ENCODE measurements at places on chromosomes 1 and 21.
A peak's percentile ranks its signal among the peaks of the same experiment; 100 is the strongest.

GRCh38 chr1:114340892-114341291, 170.1 kb downstream of the TRIM33 start:
- DNase-seq = no peak

DNA sequence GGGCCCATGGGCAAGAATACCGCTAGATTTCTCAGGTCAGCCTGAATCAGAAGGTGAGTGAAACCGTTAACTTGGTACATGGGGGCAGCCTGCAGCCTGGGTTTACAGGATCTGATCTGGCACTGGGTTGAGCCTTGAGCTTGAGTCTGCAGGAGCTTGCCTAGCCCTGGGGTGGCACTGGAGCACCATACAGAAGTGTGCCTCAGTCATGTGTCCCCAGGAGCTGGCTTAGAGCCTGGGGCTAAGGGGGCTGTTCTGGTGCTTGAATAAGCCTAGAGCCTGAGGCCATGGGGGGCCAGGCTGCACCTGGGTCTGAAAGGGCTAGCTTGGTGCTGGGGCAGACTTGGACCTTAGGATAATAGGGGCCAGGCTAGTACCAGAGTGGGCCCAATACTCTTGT, 457.2 kb upstream of the PBX1 start:
- no peak for DNase-seq

DNA sequence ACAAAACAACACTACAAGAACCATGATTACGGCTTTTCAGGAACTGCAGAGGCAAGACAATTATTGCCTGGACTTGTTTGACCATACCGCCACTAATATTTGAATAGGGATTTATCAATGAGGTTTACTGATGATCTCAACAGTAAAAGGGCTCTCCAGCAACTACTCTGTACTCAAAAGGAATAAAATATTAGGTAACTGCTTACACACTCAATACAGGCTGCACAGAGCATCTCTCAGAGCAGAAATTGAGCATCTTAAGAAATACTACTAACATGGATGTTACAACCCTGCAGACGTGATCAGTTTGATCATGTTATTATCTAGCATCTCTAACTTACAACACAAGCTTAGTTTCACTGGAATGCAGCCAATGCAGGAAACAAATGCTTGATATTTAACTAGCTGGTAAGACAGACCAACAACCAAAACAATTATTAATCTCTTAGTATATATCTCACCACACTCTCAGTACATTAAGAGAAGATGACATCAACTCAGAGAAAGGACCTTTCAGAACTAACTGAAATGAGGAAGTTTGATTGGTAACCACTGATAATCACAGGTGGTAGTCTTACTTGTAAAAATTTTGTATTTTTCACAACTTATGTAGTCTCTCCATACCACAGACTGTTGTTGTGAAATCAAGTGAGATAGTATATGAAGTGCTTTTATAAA, 52.2 kb downstream of the PUM1 start:
- no peak for DNase-seq

DNA sequence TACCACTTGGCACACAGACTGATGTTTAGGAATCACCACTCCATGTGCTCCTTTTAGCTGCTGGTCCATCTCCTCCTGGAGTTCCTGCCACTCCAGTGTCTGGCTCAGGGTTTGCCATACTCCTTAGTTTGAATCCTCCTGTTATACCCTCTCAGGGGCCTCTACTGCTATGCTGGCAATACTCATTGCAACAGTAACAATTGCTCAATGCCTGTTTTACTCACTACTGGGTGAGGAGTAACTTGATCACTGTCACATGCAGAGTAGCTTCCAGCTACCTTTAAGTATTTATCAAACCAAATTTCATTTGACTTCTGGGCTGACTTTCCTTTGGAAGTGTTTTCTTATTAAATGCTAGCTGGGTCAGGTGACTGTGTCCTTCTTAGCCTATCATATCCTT, 107.2 kb upstream of the WLS start:
- no peak for DNase-seq

DNA sequence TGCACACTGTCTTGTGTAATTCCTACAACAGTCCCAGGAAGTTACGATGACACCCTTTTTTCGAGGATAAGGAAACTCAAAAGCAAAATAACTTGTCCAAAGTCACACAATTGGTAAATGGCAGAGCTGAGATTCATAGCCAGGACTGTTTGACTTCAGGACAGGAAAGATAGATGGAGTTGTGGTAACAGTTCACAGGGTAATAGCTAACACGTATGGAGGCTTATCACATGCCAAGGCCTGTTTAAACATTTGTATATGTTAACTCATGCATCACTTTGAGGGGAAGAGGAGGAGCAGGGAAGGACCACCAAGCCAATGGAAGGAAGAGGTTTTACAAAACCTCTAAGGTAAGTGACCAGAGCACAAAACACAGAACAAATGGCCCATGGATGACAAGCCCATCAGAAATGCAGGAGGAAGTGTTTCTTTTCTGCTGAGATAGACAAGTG, 2.8 kb downstream of the DHCR24 start:
- no peak for DNase-seq

- DNase-seq = no peak
Observed at GRCh38 chr1:87167848-87168525, 160.7 kb upstream of the LMO4 start.

DNA sequence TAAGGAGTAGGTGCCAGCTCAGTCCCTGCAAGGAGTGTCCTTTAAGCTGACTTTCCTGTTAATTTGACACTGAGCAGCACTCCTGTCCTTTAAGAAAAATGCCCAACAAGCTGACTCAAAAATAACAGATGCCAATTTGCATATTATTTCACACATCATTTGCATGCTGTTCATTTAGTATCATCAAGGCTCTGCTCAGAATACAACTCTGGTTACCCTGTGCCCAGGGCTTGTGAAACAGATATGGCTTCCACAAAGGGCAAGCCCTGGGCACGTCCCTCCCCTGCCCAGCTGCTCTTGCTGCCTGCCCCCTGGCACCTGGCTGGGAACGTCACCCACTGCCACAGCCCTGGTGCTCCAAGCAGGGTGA, 10.3 kb downstream of the KCNN3 start:
- no peak for DNase-seq

DNA sequence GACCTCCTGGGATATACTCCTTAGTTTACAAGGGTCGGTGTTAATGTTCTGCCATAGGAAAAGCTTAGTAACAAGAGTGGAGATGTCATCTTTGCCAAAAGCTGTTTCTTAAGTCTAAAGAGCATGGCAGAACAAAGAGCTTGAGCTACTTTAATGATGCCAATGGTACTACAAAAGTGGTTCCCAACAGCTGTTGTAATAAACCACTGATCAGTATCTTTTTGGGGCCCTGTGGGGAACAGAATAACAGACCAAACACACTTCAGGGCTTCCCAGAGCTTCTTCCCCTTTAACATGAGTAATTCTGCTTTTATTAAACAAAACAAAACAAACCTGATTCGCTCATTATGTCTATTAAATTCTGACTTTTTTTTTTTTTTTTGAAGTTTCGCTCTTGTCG, 116.3 kb downstream of the NCAM2 start:
- DNase-seq = no peak

- DNase-seq = peak; percentile 4
Observed at GRCh38 chr1:101005871-101006270, 19.7 kb downstream of the DPH5 start.

- no peak for DNase-seq
Observed at GRCh38 chr1:152141971-152142584, 16.9 kb downstream of the RPTN start.

GRCh38 chr1:1569341-1569740, 5.3 kb downstream of the SSU72 start:
- no peak for DNase-seq

DNA sequence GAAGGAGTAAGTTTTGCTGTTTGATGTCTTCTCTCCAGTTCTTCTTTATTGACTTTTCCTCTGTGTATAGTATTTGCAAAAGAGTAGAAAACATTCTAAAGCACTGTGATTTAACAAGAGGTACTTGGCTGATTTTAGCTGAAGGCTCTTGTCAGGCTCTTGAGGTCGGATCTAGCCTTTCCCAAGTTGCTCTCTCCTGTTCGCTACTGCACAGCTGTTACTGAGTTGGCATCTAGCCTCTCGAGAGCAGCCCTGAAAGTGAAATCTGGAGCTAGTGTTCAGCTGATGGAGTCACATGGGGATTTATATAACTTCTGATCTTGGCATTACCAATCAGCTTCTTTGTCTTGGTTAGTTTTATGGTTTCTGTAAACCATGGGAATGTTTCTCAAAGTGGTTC, 193.1 kb downstream of the RYR2 start:
- DNase-seq = no peak

DNA sequence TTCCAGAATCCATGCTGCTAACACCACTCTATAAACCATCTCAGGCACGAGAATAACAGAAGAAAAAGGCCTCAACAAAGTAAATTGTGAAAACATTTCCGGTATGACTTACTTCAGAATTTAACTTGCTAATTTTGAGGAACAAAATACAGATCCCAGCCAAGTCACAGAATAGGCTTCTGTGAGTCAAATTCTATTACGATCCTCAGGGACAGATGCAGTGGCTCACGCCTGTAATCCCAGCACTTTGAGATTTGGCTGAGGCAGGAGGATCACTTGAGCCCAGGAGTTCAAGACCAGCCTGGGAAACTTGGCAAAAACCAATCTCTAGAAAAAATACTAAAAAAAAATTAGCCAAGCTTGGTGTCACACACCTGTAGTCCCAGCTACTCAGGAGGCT, 8.8 kb upstream of the CCDC27 start:
- DNase-seq = no peak

GRCh38 chr1:203513585-203514031, 19.7 kb downstream of the OPTC start:
- no peak for DNase-seq

GRCh38 chr21:37074197-37074510, 1.1 kb downstream of the TTC3 start:
- DNase-seq = no peak

DNA sequence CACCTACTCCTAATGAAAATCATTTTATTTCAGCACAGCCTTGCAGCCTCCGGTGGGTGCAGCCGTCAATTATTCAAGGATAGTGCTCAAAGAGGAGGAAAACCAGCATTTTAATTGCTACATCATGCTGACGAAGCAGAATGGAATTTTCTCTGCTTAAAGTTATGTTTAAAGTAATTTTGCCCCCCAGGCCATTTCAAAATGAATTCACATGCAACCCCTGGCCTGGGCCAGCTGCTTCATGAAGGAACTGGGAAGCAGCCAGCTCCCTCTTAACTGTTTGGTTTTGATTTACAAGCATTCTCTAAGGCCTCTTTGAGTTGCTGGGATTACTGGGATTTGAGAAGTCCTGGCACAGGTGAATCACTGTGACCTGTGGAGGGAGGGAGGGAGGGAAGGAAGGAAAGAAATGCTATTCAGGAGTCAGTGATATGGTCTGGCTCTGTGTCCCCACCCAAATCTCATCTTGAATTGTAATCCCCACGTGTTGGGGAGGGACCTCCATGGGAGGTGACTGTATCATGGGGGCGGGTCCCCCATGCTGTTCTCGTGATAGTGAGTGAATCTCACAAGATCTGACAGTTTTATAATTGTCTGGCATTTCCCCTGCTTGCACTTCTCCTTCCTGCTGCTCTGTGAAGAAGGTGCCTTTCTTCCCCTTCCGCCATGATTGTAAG, 66.0 kb downstream of the PGBD5 start:
- no peak for DNase-seq
